Smooth muscle cell of the umbilical artery (primary cell): ENCODE measurements at places on chromosomes 1 and 21. TPM values are rescaled to one million over a fixed set of nuclear protein-coding genes. Genes with fewer than 3 reads are reported as not detected.

SAMD13 gene
- total RNA-seq = 0.30 and 0.42 TPM in 2 replicates

RIMS3 gene
- under 0.01 and 0.09 TPM in 2 replicates for total RNA-seq

CD101 gene
- total RNA-seq = under 0.01 and 0.18 TPM in 2 replicates

UBL4B gene
- total RNA-seq = not detected in 2 replicates

SYPL2 gene
- under 0.01 TPM in 1 of 2 replicates, not detected in the other for total RNA-seq

GRHL3 gene
- total RNA-seq = not detected in 2 replicates

OR14A2 gene
- not detected in 2 replicates for total RNA-seq

SLC1A7 gene
- total RNA-seq = not detected in 2 replicates

ZNF695 gene
- 0.59 and 1.7 TPM in 2 replicates for total RNA-seq

CD48 gene
- not detected in 2 replicates for total RNA-seq

PDXK gene
- total RNA-seq = 208 and 328 TPM in 2 replicates

RGS8 gene
- total RNA-seq = not detected in 2 replicates

TMEM125 gene
- total RNA-seq = not detected in 2 replicates

SPRR2G gene
- not detected in 2 replicates for total RNA-seq

RNPEP gene
- 81.7 and 89.0 TPM in 2 replicates for total RNA-seq

MAD2L2 gene
- 26.7 and 38.0 TPM in 2 replicates for total RNA-seq

CFHR2 gene
- total RNA-seq = not detected in 2 replicates

OLFM3 gene
- total RNA-seq = not detected in 2 replicates

ACOT11 gene
- 1.5 and 2.4 TPM in 2 replicates for total RNA-seq

KLHDC9 gene
- total RNA-seq = 1.2 and 1.5 TPM in 2 replicates

UMODL1 gene
- total RNA-seq = not detected in 2 replicates

KRTAP6-3 gene
- total RNA-seq = not detected in 2 replicates

ZMYND12 gene
- 0.18 and 0.30 TPM in 2 replicates for total RNA-seq

NR0B2 gene
- not detected in 2 replicates for total RNA-seq
